ENCODE measurements at places on chromosomes 11 and 22. TPM values are rescaled to one million over a fixed set of nuclear protein-coding genes. Genes with fewer than 3 reads are reported as not detected.

Gene ADAMTS8
- total RNA-seq = 0.40 TPM

DNA sequence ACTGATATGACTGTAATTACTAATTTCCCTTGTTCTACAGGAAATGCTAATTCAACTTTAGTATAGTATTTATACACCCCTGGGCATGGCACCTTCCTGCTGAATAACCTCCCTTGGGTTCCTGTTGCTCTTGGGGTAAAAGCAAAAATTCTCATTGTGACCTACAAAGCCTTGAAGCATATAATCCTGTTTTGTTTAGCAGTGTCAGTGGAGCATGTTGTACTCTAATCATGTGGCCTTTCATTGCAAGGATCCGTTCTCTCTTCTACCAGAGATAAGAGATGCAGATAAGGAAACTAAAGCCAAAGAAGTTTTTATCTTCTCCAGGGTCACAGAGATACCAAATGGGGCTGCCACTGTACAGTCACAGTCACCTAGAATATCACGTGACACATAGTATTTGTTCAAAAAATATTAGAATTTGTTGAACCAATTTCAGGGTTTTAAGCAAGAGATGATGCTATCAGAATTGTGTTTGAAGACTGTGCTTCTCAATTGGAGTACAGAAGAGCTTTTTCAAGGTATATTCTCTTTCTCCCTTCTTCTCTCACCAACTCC, 25.1 kb downstream of the CSRP3 start:
- H3K4me1 ChIP-seq = no peaks in the 10 kb centered on the region
- H3K4me3 ChIP-seq = no peak overlapping the region
- H3K27ac ChIP-seq = no peak overlapping the region
- no peaks in the 10 kb centered on the region for H3K27me3 ChIP-seq
- H3K36me3 ChIP-seq = peaks cover 24% of the 10 kb centered on the region
- DNase-seq = no peak

DNA sequence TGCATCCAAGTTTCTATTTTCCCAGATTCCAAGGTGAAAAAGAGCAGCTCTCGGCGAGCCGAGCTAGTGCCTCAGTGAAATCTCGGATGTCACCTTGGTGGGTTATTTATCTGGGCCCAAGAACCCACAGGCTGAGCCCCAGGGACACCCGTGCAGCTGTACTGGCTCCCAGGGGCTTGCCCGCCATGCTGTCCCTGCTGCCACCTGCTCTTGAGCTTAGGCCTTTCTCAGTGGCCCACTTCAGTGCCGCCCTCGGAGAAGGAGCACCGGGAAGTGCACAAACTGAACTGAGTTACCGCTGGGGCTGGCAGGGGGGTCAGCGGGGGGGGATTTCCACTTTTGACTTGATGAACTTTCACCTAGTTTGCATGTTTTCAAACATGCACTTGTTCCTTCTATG, 27.9 kb downstream of the CPT1A start:
- no peaks in the 10 kb centered on the region for H3K4me1 ChIP-seq
- H3K4me3 ChIP-seq = no peak overlapping the region
- H3K36me3 ChIP-seq = no peaks in the 10 kb centered on the region
- H3K27me3 ChIP-seq = no peaks in the 10 kb centered on the region
- no peak overlapping the region for H3K27ac ChIP-seq

Gene DDTL
- not detected for total RNA-seq

Gene MISFA
- 8.4 TPM for total RNA-seq

- no peak for DNase-seq
- H3K4me1 ChIP-seq = no peaks in the 10 kb centered on the region
- no peaks in the 10 kb centered on the region for H3K27me3 ChIP-seq
- H3K36me3 ChIP-seq = no peaks in the 10 kb centered on the region
Measured at GRCh38 chr11:5922749-5923426, 19.2 kb upstream of the OR56A3 start.

GRCh38 chr11:81278991-81279390, 1454.7 kb downstream of the FAM181B start:
- DNase-seq = no peak
- peaks cover 2% of the 10 kb centered on the region for H3K36me3 ChIP-seq
- H3K27me3 ChIP-seq = no peaks in the 10 kb centered on the region
- H3K27ac ChIP-seq = peak overlapping the region; percentile 60
- no peak overlapping the region for H3K4me3 ChIP-seq

Gene PATE2
- total RNA-seq = not detected

Gene C22orf15
- not detected for total RNA-seq

DNA sequence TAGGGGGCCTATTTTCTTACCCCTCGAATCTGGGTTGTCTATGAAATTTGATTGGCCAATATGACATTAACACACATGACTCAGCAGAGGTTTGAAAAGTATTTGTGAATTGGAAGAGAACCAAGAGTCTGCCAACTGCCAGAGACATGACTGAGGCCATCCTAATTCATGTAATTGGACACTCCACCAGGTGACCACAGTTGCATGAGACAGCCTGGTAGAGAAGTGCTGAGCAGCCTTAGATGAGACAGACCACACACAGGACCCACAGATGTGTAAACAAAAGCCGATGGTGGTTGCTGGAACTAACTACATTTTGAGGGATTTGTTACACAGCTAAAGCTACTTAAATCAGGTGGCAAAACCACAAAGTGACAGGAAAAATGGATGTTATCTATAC, 855 bp upstream of the MS4A5 start:
- H3K27me3 ChIP-seq = no peaks in the 10 kb centered on the region
- no peaks in the 10 kb centered on the region for H3K36me3 ChIP-seq
- H3K4me3 ChIP-seq = no peak overlapping the region
- no peak overlapping the region for H3K27ac ChIP-seq
- H3K4me1 ChIP-seq = peaks cover 21% of the 10 kb centered on the region
- DNase-seq = no peak

GRCh38 chr11:19982774-19983495, 177.3 kb downstream of the DBX1 start:
- no peaks in the 10 kb centered on the region for H3K36me3 ChIP-seq
- no peak overlapping the region for H3K4me3 ChIP-seq
- H3K27ac ChIP-seq = no peak overlapping the region
- no peaks in the 10 kb centered on the region for H3K27me3 ChIP-seq

Gene OR2AT4
- not detected for total RNA-seq

- H3K4me1 ChIP-seq = peaks cover 3% of the 10 kb centered on the region
- H3K4me3 ChIP-seq = no peak overlapping the region
- no peak for DNase-seq
- no peaks in the 10 kb centered on the region for H3K36me3 ChIP-seq
- peaks cover 21% of the 10 kb centered on the region for H3K27me3 ChIP-seq
- H3K27ac ChIP-seq = no peak overlapping the region
Measured at GRCh38 chr11:67013511-67014045, 9.4 kb upstream of the SYT12 start.

Data from progenitor cell of endocrine pancreas (in vitro differentiated cells).